WERI-Rb-1 (cell line): ENCODE measurements at places on chromosomes 2 and 18.

DNA sequence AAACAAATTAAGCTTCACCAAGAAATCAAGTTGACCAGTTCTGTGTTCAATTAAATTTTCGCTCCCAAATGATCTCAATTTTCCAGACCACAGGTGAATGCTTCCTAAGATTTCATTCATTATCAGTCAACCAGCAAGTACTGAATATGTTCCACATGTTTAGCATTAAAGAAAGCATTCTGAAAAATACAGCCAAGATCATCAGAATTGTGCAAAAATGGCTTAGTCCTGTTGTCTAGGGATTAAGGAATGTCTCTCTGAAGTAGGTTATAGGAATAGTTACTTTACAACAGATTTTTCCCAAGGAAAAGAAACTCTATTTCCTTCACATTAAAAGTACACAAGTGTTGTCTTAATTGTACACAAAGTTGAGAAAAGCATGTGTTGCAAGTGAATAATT lies 69.2 kb downstream of the NRXN1 start:
- DNase-seq, result no peak

DNA sequence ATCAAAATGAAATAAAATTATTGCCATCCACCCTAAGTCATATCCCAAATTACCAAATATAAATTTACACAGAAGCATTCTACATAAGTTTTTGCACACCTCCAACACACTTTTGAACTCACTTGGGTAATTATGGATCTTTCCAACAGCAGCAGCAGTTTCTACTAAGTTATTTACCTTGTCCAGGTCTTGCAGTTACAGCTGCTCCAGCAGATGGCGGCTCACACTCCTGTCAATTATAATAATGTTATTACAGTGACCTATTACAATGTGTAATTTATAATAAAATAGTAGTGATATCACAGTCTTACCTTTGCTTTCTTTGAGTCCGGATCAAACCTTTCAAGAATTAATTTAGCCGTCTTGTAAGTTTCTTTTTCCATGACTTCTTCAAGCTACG lies 37.9 kb downstream of the LNPK start:
- DNase-seq, result peak; percentile 16

GRCh38 chr2:64763126-64763525 lies 109.4 kb upstream of the SERTAD2 start:
- DNase-seq, result no peak

DNA sequence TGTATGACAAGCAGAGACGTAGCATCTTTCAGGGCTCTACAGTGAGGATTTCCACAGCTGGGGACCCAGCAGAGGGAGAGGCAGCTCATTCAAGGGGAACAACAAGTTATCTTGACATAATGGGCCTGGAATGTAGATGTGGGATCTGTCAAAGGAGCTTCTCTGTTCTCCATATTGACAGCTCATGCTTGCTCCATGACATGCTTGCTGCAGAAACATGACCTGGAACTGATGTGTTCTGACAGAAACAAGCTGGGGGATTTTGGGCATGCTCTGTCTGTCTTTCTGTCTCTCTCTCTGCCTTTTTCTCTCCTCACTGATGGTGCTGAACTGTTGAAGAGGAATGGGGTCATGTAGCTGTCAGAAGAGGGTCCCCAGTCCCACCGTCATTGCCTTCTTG lies 79.6 kb downstream of the MMADHC start:
- no peak for DNase-seq

DNA sequence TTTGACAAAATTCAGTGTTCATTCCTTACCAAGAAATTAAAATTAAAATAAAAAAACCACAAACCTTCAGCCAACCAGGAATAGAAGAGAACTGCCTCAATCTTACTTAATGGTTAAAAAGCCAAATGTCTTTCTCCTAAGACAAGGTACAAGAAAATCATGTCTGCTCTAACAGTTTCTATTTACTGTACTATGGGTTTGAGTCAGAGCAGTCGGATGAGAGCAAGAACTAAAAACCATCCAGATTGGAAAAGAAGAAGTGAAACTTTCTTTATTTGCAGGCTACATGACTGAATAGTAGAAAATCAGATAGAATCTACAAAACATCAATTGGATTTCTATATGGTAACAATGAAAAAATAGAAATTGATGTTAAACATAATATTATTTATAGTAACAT lies 555.5 kb upstream of the TNP1 start:
- DNase-seq, result no peak

- DNase-seq, result no peak
Measured at GRCh38 chr18:6315517-6316331, 99.0 kb downstream of the L3MBTL4 start.

GRCh38 chr2:27803046-27803445 lies 31.5 kb downstream of the MRPL33 start:
- no peak for DNase-seq

- DNase-seq, result no peak
Measured at GRCh38 chr2:182715121-182715891, 751 bp upstream of the DNAJC10 start.

GRCh38 chr2:27263287-27264252 lies 723 bp upstream of the SLC30A3 start:
- peak; percentile 34 for DNase-seq

- DNase-seq, result no peak
Measured at GRCh38 chr2:138267902-138268254, 233.7 kb upstream of the SPOPL start.

GRCh38 chr2:235234736-235235135 lies 259.1 kb upstream of the AGAP1 start:
- no peak for DNase-seq

DNA sequence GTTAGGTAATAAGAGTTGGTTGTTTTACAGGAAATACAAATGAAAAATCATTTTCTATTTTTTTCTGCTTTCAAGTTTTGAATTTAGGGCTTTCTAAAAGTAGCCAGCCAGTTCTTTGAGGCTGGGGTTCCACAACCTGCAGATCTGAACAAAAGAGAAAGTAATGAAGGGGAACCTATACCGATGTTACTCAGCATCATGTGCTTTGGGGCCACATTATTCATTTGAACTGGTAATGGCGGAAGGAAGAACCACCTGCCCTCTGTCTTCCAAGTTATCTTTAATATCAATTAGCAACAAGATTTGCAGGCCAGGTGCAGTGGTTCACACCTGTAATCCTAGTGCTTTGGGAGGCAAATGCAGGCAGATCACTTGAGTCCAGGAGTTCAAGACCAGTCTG lies 12.9 kb upstream of the MRO start:
- DNase-seq, result no peak

DNA sequence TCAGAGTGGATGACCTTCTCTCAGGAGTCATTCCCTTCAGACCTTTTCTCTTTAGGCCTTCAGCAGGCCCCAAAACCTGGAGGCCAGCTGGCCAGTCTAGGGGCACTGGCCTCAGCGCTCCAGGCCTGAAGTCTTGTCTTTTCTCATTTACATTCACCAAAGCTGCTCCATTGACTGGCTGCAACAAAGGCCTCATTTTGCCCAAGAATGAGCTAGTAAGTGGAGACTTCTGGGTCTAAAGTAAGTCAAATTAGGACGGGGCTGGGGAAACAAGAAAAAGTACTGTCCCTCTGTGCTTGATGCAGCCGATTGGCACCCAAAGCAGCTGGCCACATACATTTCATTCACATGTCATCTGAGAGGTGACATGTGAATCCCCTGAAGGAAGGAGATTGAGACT lies 83.8 kb upstream of the RIOK3 start:
- DNase-seq, result no peak

- no peak for DNase-seq
Measured at GRCh38 chr2:114542695-114543094, 100.3 kb downstream of the DPP10 start.

- DNase-seq, result no peak
Measured at GRCh38 chr2:651951-652373, 25.2 kb downstream of the TMEM18 start.

DNA sequence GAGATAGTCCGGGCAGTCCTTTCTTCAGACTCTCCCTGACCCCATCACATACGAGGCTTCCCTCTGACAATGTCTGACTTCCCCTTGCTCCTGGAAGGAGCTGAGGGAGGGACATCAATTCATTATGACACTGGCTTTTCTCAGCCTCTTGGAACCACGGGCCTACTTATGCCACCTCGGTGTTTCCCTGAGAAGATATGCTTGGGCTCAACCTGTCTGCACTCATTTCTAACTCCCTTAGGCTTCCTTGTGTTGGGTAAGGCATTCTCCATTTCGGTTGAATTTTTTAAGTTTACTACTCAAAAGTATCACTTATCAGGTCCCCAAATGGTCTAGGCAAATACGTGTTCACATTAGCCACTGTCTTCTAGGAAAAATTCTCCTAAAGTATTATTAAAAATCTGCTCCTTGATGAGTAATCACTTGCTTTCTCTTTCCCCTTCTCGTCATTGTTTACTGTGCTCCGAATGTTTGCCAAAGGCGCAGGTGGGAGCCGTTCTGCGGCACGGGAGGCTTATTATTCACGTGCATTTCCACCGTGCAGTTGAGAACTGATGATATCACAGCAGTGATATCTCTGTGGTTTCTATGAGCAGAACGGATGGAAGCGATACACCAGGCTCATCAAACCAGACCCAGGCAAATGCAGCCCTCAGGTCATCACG lies 33.1 kb downstream of the ARL4C start:
- no peak for DNase-seq

DNA sequence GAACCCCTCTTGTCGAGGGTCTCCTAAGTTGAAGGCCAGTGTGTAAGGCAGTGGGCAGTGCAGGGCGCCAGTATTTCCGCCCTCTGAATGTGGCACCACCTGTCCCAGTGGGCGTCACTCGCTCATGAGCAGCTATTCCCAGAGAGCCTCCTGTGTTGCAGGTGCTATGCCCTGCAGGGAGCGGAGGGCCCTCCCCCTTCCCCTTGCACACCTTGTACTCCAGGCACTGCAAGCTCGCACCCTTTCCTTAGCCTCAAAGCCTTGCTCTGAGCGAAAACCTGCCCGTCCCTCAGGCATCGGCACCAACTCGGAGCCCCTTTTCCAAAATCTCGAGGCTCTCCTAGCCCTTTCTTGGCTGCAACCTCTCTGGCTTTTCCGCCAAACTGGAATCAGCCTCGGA lies 282.7 kb downstream of the AGAP1 start:
- no peak for DNase-seq

- peak; percentile 23 for DNase-seq
Measured at GRCh38 chr2:46091004-46091403, 206.2 kb upstream of the EPAS1 start.

DNA sequence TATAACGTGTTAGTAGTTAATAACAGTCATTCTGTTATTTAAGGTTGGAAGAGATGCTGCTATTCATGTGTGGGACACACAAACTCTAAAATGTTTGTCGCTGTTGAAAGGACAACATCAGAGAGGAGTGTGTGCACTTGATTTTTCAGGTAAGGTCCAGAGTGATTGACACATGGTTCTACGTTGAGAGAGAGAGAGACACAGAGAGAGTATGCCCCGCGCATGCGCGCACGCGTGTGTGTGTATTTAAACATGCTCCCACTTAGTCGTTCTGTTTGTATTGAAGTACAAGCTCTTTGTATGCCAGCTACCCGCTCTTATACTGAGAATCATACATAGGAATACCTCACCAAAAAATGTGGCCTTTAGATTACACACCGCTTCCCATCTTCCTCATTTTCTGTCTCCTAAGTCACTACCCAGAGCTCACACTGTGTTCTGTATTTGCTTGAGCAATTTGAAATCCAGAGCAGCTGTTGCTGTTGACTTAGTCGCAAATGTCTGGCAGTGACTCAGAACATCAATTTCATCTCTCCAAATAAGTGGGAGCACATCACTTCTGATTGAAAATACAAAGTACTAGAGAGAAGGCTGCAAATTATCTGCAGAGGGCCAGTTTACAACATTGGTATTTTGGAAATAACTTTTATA lies 148.1 kb downstream of the EML6 start:
- no peak for DNase-seq

GRCh38 chr2:118849226-118850167 lies 2.0 kb upstream of the EN1 start:
- no peak for DNase-seq

DNA sequence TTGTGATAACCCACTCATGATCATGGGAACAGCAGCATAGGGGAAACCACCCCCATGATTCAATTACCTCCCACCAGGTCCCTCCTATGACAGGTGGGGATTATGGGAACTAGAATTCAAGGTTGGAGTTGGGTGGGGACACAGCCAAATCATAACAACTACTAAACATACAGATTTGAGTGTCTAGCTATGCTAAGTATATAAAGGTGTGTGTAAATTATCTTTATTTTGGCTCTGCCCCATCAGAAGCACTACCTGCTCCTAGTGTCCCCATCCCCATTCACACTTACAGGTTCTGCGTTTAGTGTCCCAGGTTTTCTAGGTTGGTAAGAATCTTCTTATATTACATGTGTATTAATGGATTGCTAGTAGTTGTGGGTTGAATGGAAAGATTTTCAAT lies 464.7 kb downstream of the EPHA4 start:
- DNase-seq, result no peak

DNA sequence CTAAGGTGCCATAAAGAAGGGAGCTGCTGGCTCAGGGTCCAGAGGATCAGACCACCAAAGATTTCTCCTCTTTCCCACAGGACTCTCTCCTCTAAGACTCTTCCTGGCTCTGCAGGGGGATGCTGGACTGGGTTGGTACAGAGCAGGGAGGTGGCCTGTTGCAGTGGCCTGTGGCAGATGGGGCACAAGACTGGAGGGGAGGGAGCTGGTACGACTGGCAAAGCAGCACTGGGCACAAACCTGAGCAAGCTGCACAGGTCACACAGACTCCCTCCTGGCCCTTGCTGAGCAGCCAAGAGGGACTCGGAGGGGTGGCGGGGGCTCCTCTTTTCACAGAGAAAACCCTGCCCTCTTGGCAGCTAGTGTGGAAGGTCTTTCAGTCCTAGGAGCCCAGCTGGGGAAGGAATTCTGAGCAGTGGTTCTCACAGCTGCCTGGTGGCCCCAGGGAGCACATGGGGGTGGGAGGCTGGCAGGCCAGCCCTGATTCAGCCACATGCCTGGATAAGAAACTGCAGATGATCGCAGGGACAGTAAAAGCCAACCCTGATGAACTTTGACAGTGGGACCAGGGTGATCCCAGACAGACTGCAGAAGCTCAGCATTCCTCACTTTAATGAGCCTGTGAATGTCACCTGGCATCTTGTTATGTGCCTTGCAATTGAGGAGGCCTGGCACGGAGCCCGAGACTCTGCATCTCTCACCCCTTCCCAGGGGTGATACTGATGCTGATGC lies 32.5 kb upstream of the ACAA2 start:
- DNase-seq, result no peak

- no peak for DNase-seq
Measured at GRCh38 chr18:54263904-54264336, 5.4 kb upstream of the POLI start.

DNA sequence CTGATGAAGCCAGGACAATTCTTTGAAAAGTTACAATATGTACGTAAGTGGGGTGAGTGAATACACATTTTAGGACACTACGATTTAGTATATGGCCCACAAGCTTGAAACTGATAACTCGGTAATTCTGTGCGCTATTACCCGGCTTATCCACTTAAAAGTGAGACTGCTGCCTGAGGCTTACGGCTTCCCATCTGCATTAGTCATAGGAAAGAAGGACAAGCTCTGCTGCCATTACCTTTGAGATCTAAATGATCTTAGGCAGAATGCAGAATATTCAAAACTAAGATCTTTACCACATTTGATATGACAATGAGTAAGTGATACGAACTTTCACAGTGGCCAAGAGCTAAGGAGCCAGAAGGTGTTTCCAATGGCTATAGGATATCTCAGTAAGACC lies 133.3 kb downstream of the GAREM1 start:
- no peak for DNase-seq
